Spleen (tissue), 13 donors: ENCODE measurements at places on chromosomes 3 and 15. TPM values are rescaled to one million over a fixed set of nuclear protein-coding genes. Genes with fewer than 3 reads are reported as not detected.

GRCh38 chr15:70083946-70084345 is 13.8 kb downstream of the TLE3 start:
- H3K36me3 ChIP-seq, result peaks cover 55% of the 10 kb centered on the region
- peaks cover 19% of the 10 kb centered on the region for H3K4me1 ChIP-seq
- H3K4me3 ChIP-seq, result no peak overlapping the region

DNA sequence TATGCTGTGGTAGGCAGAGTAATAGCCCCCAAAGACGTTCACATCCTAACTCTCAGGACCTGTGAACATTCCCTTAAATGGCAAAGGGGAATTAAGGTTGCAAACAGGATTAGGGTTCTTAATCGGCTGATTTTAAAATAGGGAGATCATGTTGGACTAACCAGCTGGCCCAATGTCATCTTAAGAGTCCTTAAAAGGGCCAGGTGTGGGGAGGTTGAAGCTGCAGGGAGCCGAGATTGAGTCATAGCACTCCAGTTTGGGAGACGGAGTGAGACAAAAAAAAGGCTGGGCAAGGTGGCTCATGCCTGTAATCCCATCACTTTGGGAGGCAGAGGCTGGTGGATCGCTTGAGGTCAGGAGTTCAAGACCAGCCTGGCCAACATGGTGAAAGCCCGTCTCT is 1.6 kb upstream of the FLNB start:
- H3K27ac ChIP-seq, result no peak overlapping the region
- peaks cover 17% of the 10 kb centered on the region for H3K4me1 ChIP-seq
- DNase-seq, result no peak
- H3K36me3 ChIP-seq, result no peaks in the 10 kb centered on the region
- no peaks in the 10 kb centered on the region for H3K27me3 ChIP-seq

DNA sequence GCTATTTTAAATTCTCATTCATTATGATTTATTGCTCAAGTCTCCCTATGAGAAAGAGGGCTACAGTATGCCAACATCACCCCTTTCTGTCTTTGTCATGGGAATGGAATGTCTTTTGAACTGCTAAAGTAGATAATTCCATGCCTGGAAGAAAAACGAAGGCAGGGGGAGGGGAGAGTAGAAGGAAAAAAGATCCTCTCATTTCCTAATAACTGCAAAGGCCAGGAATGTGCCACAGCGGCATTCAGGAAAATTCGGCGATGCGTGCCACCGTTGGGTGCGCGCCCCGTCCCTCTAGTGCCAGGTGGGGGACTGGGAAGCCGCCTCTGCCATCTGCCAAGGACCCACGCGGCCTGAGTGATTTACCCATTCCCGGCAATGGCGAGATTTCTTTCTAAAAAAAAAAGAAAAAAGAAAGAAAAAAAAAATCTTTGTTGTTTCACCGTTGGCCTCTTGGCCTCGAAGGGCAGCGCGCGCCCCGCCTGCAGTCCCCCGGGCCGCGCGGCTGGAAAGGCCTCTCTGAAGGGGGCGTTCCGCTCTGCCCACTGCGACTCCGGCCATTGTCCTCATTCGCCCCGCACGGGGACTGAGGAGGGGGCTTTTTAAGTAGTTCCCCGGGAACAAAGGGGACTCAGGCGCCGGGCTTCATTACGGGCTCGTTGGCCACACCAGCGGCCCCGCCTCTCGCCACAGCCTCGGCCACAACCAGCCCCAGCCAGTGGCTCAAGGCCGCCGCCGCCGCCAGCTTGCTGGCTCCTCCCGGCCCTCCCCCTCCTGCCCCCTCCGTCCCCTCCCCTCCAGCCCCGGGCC is 54.5 kb downstream of the CPN2 start:
- H3K27ac ChIP-seq, result no peak overlapping the region
- peaks cover 6% of the 10 kb centered on the region for H3K4me1 ChIP-seq
- peak overlapping the region; percentile 8 for H3K4me3 ChIP-seq

DNA sequence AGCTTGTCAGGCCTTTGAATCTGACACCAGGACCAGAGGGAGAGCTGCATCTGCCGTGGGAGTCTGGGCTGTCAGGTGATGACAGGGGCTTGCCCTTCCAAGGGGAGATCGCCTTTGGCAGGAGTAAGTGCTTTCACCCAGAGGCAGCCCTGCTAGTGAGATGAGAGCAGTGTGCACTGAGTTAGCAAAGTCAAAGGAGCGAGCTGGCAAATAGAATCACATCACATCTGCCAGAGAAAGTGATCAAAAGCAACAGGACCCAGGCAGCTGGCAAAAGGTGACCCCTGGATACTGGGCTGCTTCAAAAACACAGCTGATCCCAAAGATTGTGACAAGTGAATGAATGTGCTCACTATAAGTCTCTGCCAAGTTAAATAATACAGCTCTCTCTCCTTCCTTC is 36.1 kb upstream of the PYDC2 start:
- no peak for DNase-seq
- no peak overlapping the region for H3K27ac ChIP-seq
- H3K4me3 ChIP-seq, result no peak overlapping the region
- no peaks in the 10 kb centered on the region for H3K4me1 ChIP-seq

ATP13A4 gene
- 1.6 TPM for total RNA-seq

GRCh38 chr15:27674826-27675225 is 424.3 kb downstream of the OCA2 start:
- H3K4me1 ChIP-seq, result no peaks in the 10 kb centered on the region
- H3K27me3 ChIP-seq, result no peaks in the 10 kb centered on the region
- no peak overlapping the region for H3K4me3 ChIP-seq
- DNase-seq, result no peak
- H3K36me3 ChIP-seq, result no peaks in the 10 kb centered on the region

- no peak overlapping the region for H3K27ac ChIP-seq
- no peak overlapping the region for H3K4me3 ChIP-seq
- H3K27me3 ChIP-seq, result no peaks in the 10 kb centered on the region
Measured at GRCh38 chr3:5499404-5499803, 311.9 kb downstream of the EDEM1 start.

DNA sequence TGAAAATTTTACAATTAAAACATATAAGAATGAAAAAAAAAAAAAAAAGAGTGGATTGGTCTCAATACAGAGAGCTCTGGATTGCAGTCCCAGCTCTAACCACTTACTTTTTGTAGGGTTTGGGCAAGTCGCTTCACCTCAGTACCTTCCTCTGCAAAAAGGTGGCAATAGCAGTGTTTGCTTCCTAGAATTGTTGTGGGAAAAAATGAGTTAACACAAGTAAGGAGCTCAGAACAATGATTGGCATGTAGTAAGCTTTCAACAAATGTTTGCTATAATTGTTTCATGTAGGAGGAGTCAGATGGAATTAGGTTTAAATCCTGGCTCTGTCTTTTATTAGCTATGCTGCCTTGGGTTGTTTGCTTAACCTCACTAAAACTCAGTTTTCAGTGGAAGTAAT is 425.2 kb upstream of the TBL1XR1 start:
- H3K36me3 ChIP-seq, result no peaks in the 10 kb centered on the region
- no peak for DNase-seq
- H3K27me3 ChIP-seq, result no peaks in the 10 kb centered on the region
- H3K4me1 ChIP-seq, result peaks cover 14% of the 10 kb centered on the region

NR1I2 gene
- 1.1 TPM for total RNA-seq

DNA sequence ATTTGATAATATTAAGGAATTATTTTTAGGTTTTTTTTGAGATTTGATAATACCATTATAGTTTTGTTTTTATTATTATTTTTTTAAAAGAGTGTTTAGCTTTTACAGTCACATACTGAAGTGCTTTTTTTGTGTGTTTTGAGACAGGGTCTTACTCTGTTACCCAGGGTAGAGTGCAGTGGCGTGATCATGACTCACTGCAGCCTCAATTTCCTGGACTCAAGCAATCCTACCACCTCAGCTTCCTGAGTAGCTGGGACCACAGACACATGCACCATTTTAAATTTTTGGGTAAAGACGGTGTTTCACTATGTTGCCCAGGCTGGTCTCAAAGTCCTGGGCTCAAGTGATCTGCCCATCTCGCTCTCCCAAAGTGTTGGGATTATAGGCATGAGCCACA is 73.0 kb downstream of the SUMF1 start:
- no peak overlapping the region for H3K4me3 ChIP-seq
- no peaks in the 10 kb centered on the region for H3K27me3 ChIP-seq
- no peaks in the 10 kb centered on the region for H3K4me1 ChIP-seq
- no peak for DNase-seq
- H3K27ac ChIP-seq, result no peak overlapping the region
